ENCODE measurements at places on chromosomes 2 and 18. TPM values are rescaled to one million over a fixed set of nuclear protein-coding genes. Genes with fewer than 3 reads are reported as not detected.

Gene VIT
- 0.88 TPM for total RNA-seq

Gene LOXHD1
- 2.2 TPM for total RNA-seq

Gene EFHD1
- 30.4 TPM for total RNA-seq

Gene CAVIN2
- 51.9 TPM for total RNA-seq

Gene DIPK1C
- 1.2 TPM for total RNA-seq

Gene WDR54
- total RNA-seq = 20.8 TPM

Gene ZC3H8
- total RNA-seq = 15.4 TPM

Gene CKAP2L
- total RNA-seq = 8.2 TPM

Gene ASB18
- 2.0 TPM for total RNA-seq

Gene VWC2L
- 0.35 TPM for total RNA-seq

Gene LYG2
- not detected for total RNA-seq

Gene C18orf54
- total RNA-seq = 7.2 TPM
